ENCODE measurements at places on chromosomes 12 and 14.
A peak's percentile ranks its signal among the peaks of the same experiment; 100 is the strongest.

DNA sequence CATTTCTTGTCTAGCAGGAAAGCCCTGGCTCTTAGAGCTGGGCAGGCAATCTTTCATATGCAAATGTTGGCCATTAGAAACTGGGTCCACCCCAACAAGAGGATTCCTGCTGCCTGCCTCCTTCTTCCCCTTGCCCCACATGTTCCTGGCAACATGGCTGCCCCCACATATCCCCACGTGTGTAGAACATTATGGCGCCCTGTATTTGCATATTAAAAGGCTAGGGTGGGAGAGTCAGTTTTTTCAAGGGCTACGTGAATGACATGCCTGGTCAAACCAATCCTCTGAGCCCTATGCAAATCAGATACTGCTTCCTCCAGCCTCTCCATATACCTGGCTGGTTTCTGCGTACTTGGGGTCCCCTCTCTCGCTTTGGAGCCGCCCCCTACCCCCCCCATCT, 514.0 kb downstream of the FUT8 start:
- ATAC-seq, result no peak

GRCh38 chr12:4416276-4416675, 29.3 kb downstream of the FGF6 start:
- no peak for ATAC-seq

DNA sequence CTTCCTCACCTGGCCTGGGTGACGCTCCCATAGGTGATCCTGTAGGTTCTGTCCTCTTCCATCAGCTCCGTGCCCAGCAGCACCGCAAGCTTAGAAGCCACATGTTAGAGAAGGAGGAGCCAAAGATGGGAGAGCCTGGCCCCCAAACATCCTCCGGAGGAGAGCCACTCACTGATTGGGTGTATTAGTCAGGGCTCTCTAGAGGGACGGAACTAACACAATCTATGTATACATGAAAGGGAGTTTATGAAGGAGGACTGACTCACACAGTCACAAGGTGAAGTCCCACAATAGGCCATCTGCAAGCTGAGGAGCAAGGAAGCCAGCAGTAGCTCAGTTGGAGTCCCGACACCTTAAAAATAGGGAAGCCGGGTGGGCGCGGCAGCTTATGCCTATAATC, 1273.1 kb upstream of the TMEM132C start:
- no peak for ATAC-seq

GRCh38 chr12:11947213-11947612, 123.5 kb upstream of the BCL2L14 start:
- ATAC-seq, result no peak

GRCh38 chr12:49537231-49537751, 1.5 kb upstream of the KCNH3 start:
- no peak for ATAC-seq

- no peak for ATAC-seq
These were observed 137.0 kb upstream of the PZP start for GRCh38 chr12:9345171-9345570.

- ATAC-seq, result no peak
These were observed 11.4 kb downstream of the PACS2 start for GRCh38 chr14:105325716-105326567.

DNA sequence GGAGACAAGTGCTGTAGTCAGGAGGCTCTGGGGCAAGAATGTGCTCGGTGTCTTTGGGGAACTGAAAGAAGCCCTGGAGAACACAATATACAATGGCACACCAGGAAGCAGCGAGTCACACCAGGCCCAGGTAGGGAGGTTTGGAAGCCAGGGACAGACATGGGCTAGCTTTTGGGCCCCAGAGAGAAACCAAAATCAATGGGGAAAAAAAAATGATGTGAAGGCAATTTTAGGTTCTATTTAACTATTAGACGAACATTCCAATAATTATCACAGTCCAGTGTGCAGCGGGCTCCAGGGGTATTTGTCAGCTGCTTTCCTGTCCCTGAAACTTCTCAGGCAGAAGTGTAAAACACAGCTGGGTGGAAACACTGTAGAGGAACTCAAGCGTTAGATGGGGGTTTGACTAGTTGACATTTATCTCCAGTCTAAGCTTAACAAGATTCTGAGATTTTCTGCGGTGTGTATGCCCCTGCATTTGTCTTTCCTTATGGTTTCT, 21.8 kb upstream of the EGLN3 start:
- ATAC-seq, result no peak

DNA sequence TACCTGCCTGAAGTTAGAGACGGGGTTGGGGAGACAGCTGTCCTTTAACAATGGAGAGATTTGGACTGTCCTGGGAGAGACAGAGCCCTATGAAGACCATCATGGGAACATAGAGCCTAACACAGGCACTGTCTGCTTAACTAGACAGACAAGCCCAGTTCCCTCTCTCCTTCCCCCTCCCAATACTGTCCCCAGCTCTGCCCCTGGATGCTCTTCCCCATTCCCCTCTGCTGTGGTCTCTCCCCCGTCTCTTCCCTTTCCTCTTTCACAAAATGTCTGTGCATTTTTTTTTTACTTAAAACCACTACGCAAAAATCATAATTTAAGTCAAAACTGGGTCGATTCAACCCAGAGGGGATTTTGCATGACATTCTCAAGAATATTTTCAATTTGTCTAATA, 232.9 kb downstream of the CHST11 start:
- ATAC-seq, result no peak

DNA sequence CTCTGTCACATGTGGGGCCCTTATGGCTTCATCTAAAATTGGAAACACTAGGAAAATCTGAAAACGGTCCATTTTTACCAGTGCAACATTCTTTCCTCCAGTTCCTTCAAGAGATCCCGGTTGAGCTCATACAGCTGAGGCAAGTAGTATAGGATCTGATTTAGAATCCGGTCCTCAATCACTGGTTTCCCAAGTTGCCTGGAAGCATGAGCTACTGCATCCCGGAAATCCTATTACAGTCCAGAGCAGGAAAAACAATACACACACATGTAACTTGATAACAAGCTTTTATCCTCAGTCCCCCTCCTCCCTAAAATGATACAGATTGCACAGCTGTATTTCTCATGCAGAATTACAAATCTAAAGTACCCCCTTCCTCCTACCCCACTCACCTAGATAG, 67.9 kb upstream of the NR2C1 start:
- ATAC-seq, result no peak

GRCh38 chr12:30506411-30506810, 189.3 kb downstream of the IPO8 start:
- no peak for ATAC-seq

DNA sequence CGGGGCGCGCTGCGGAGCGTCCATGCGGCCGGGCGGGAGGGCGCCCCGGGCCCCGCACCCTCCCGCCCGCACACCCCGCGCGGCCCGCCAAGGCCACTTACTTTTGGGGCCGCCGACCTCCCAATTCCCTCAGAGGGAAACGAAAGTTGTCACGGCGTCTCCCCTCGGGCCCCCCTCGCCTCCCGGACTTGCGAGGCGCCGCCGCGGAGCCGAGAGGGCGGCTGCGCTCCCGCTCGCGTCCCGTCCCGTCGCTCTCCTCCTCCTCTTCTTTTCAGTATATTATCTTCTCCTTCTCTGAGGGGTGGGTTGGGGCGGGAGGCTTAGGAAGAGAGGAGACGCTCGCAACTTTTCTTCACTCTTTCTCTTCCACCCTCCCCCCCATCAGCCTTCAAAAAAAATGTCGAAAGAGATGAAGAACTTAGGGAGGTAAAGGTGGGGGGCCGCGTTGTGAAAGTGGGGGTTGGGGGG, 613 bp downstream of the DUSP16 start:
- peak; percentile 4 for ATAC-seq

DNA sequence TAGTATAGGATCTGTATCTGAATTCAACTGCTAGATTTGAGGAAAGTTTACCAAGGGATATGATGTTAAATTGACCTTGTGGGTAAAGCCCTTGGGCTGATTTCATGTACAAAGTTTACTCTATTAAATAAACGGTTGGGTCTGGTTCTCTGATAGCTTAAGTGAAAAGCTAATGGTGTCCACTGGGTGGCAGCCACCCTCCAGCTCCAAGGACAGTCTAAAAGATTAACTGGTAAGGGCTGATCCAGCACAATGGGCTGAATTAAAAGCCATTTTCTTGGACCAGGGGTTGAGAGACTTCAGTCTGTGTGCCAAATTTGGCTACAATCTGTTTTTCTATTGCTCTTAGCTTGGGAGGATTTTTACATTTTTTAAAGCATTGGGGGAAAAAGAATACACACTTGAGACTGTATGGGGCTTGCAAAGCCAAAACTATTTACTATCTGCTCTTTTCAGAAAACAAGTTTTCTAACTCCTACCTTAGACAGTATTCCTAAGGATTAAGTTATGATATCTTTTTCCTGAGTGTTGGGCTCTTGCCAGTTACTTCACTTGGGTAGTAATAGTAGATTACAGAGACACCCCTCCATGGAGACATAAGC, 116.5 kb downstream of the GPHN start:
- peak; percentile 65 for ATAC-seq

- ATAC-seq, result no peak
These were observed 202.6 kb downstream of the CRADD start for GRCh38 chr12:93879476-93880421.

DNA sequence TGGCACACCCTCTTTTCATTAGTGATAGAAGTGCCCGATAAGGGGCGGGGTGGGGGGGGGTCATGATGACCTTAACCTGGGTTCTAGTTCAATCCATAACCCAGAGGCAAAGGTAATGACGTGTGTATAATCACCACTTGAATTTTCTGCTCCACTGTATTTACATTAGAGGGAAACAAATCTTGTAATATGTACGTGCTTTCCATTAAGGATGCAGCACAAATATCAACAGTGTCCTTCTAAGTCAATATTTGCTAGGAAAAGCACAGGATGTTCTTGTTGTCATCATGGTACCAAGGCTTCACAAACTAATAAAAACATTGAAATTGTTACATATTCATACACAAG, 121.2 kb upstream of the SLC38A2 start:
- ATAC-seq, result no peak

DNA sequence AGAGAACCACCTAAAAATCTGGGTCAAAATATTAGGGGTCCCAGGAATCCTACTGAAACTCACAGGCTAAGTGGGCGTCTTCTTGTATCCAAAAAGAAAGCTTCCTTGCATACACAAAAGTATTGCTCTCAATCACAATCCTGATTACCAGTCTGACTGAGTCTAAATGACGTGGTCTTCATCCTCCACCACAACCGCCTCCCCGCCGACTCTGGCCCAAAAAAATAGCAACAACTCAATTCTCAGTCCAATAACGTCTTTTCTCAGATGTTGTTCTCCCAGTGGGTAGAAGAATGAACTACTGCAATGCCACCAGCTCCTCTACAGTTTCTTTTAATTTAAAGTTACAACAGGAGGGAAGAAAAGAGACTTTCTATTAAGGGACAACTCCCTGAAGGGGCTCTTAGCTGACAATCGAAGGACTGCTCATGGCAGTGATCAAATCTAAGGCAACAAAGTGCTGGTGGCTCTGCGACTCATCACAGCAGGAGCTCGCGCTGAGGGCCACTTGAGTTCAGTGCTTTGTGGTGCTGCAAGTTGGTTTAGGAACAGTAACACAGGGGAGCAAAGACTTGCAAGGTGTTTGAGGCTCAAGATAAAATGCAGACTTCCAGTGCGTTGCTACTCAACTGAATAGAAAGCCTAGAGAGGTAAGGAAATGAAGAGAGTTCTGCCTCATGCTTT, 394.1 kb downstream of the BCAT1 start:
- no peak for ATAC-seq

GRCh38 chr14:79379266-79379665, 832.0 kb downstream of the DIO2 start:
- no peak for ATAC-seq

DNA sequence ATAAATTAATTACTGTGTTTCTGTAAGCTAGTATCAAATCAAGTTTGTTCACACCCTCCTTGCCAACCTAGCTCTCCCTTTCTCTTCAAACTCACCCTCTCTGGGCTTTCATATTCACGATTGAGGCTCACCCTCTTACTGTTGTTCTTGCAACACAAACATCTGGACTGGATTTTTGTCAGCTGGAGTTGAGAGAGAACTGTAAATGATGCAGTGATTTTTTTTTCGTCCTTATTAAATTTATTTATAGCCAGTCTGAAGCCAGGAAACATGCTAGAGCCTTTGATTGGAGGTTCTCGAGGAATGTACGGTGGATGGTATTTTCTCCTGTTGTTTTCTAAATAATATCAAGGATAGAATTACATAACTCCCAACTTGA, 485.1 kb downstream of the ZFP36L1 start:
- ATAC-seq, result no peak

- no peak for ATAC-seq
These were observed 589.3 kb upstream of the TMEM132C start for GRCh38 chr12:127677537-127678131.

DNA sequence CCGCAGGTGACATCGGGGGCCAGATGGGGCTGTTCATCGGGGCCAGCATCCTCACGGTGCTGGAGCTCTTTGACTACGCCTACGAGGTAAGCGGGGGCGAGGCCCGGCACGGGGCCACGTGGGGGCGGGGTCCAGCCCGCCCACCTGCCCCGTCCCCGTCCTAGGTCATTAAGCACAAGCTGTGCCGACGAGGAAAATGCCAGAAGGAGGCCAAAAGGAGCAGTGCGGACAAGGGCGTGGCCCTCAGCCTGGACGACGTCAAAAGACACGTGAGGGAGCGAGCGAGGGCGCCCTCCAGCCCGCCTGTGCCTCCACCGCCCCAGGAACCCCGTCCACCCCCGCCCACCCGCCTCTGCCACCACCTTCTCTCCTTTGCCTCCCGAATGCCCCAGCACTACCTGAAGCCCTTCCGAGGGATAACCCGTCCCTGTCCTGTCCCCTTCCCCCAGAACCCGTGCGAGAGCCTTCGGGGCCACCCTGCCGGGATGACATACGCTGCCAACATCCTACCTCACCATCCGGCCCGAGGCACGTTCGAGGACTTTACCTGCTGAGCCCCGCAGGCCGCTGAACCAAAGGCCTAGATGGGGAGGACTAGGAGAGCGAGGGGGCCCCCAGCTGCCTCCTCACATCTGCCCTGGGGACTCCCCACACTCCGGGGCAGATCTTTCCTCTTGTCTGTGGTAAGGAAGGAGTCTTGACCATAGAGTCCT, 3.9 kb upstream of the SMARCD1 start:
- ATAC-seq, result no peak

DNA sequence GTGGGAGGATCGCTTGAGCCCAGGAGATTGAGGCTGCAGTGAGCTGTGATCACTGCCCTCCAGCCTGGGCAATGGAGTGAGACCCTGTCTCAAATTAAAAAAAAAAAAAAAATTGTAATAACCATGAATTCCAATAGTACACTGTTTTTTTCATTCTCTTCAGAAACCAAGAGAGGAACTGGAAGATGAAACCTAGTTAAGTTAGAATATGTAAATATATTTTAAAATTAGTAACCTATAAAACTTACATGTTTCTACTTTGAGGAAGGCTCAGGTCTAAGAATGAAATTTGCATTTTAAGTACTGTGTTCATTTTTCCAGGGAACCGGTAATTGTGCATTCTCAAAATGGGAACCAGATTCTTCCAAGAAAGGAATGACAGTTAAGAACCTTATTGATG, 18.8 kb downstream of the KNTC1 start:
- ATAC-seq, result no peak

DNA sequence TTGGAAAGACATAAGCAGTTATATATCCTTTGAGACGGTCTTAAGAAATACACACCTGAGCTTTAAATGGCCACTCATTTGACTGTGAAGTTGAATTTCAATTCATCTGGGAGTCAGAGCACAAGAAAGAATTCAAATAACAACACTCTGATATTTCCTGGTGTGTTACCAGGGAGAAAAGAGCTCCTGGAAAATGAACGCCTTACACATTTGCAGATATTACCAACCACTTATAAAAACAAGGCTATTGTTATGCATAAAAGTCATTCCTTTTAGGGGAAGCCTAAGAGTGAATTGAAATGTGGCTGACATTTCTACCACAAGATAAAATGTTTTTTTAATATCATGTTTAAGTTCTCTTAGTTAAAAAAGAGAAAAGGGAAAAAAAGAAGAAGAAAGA, 229.2 kb upstream of the PLEKHG7 start:
- no peak for ATAC-seq

- no peak for ATAC-seq
These were observed 5.3 kb downstream of the C2CD5 start for GRCh38 chr12:22539055-22539454.

All from activated CD4-positive, CD25-positive, alpha-beta regulatory T cell treated with anti-CD3 and anti-CD28 coated beads, Interleukin-2, amount 50 U/mL, for 24 hours (primary cell).